NCI-H1105 (cell line): ENCODE measurements at places on chromosomes 6 and 20.

DNA sequence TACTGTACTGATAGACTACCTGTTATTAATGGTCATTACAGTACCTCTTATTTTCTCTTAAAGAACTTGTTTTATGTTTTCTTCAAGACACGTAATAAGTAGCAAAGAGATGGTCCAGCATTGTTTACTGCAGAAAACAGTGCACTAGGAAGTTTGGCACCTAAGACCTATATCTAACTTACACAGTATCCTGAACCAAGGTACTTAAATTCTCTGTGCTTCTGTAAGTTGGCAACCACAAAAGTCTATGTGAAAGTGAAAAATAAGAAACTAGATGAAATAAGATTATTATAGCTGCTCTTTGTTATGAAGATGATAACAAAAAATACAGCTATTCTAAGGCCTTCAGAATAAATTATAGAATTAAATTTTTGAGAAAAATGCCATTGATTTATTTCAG, 411.7 kb upstream of the SOX4 start:
- DNase-seq = no peak

DNA sequence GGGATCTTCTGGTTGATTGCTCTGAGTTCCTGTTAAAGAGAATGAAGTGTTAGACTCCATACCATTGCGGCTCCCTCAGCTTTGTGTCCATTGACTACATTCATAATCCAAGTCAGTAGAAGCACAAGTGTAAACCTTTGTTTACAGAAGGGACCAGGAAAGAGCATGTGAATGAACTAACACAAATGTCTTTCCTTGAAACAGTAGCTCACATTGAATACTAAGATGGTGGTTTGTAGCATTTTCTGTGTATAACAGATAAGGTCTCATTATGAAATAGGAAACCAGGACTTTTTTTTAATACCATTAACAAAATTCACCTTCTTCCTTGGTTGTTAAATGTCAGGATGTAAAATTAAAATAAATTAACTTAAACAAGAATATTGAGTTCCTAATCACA, 8.4 kb downstream of the STXBP5 start:
- no peak for DNase-seq

GRCh38 chr20:40913224-40914185, 115.1 kb upstream of the TOP1 start:
- no peak for DNase-seq

- no peak for DNase-seq
Observed at GRCh38 chr20:57462781-57463180, 62.2 kb downstream of the CTCFL start.

GRCh38 chr6:9083108-9083507, 647.8 kb upstream of the SLC35B3 start:
- no peak for DNase-seq

- no peak for DNase-seq
Observed at GRCh38 chr6:37260040-37260439, 2.1 kb upstream of the TMEM217 start.

GRCh38 chr20:17205084-17205813, 21.6 kb upstream of the PCSK2 start:
- DNase-seq = no peak

GRCh38 chr20:54228841-54229240, 21.0 kb downstream of the PFDN4 start:
- no peak for DNase-seq

GRCh38 chr20:61461461-61461860, 209.4 kb downstream of the CDH4 start:
- DNase-seq = no peak

GRCh38 chr6:135311446-135312200, 130.5 kb downstream of the MYB start:
- DNase-seq = peak; percentile 90

DNA sequence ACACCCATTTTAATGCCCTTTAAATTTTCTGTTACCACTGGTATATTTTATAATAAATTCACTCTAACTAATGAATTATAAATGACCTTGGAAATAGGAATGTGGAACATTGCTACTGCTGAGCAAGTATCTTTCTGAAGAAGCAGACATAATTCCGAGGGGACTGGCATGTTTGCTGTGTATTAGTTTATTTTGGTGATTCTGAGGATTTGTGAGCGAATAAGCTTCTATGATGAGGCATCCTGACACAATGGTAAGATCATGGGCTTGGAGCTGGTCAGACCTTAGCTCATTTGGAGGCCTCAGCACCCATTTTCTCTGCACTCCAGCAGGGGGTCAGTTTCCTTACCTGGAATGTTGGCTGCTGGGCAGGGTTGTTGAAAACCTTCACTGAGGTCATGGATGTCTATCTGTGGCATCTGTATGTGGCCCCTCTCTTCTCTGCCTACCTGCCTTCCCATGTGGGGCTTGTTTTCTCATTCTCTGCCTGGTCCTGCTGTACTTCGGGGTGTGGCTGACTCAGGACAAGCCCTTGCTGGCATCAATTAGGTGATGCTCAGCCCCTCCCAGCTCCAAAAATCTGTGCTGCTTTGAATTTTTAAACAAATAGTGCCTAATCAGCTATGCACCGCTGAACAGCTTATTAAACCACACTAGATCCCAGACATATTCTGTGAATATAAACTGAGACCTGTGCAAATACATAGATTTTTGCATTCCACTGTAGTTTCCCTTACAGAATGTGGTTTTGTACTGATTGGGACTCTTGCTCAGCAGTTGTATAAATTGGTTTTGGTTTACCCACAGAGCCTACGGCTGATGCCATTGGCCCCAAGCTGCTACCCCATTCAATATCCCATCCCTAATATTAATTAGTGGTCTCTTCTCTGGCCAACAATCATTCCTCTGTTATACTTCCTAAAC, 10.7 kb downstream of the ARID1B start:
- no peak for DNase-seq

DNA sequence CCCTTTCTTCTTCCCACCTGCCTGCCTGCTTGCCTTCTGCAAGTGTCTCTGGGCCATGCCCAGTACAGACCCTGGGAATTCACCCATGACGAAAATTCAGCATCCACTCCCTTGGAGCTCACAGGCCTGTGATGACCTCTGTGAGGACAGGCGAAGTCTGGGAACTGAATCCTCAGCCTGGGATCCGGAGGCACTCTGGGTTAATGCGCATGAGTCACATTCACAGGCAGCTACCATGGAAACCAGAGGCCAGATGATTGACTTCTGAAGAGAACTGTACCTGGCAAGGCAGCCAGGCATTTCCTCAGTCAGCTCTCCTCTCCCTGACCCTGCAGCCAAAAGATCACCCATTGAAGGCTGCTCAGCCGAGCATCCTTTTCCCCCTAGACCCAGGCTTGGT, 41.0 kb downstream of the SLC9A8 start:
- DNase-seq = no peak

- no peak for DNase-seq
Observed at GRCh38 chr6:99344289-99344688, 5.2 kb downstream of the FAXC start.

DNA sequence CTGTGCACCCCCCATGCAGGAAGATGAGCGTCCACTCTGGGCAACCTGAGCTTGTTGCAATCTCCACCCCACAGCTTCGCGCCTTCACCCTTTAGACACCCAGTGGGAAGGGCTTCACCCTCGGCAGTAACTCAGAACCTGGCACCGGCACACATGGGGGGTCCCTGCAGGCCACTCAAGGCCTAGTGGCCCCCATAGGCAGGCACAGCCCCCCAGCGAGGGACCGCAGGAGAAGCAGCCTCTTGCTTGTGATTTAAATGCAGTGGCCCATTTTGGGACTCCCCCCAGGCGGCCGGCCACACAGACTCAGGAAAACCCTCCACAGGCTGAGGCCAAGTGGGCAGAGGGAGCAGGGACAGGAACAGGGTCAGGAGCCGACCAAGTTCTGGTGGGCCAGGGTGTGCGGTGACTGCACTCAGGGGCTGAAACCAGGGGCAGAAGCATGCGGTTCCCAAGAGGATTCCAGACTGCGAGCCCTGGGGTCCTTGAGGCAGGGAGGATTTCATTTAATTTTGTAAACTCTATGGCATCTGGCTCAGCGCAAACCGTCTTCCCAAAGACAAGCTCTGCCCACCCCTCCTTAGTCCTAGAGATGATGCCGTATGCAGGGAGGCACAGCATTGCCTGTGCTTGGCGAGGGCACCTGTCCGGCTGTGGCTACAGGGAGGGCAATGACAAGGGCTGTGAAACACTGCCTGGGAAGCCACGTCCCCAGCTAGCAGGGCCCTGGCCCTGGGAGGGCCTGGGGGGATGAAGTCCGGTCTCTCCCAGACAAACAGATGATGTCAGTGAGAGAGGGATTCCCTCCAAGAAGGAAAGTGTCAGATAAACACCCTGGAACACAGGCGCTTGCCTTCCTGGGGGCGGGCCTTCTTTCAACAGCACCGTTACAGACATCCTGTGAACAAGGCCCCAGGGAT, 52.9 kb upstream of the GPR31 start:
- DNase-seq = no peak
